ENCODE measurements at places on chromosomes 13 and 19. TPM values are rescaled to one million over a fixed set of nuclear protein-coding genes. Genes with fewer than 3 reads are reported as not detected.

COX6B2 gene
- total RNA-seq: 0.16 TPM

BST2 gene
- total RNA-seq: 0.60 TPM

TEX29 gene
- total RNA-seq: 0.17 TPM

KIR3DL2 gene
- not detected for total RNA-seq
